Hematopoietic multipotent progenitor cell (in vitro differentiated cells): ENCODE measurements at places on chromosomes 5 and 9. TPM values are rescaled to one million over a fixed set of nuclear protein-coding genes. Genes with fewer than 3 reads are reported as not detected.

- DNase-seq, result no peak
These were observed 246.3 kb downstream of the COX7C start for GRCh38 chr5:86864051-86864450.

DNA sequence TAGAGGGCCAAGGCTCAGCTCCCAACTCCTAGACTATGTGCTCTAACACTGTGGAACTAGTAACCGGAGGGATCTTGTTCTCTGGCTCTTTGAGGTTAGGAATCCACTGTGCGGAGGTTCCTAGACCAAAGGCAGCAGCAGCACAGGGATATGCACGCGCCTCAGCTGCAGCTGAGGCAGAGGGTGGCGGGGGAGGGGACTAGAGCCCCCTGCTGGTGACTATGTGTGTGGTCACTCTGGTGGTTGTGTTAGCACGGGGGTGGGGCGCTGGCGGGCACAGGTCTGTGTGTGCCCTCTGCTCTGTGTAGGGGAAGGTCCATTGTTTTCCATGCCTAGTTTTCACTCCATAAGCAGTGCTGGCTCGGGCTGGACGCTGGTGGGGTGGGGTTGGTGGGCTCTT, 458.0 kb upstream of the IZUMO3 start:
- DNase-seq, result no peak

- DNase-seq, result no peak
These were observed 205.3 kb upstream of the WWC1 start for GRCh38 chr5:168086104-168086610.

GRCh38 chr5:154365823-154366222, 80.0 kb upstream of the SAP30L start:
- no peak for DNase-seq

GRCh38 chr5:72597456-72597948, 90.3 kb upstream of the ZNF366 start:
- DNase-seq, result no peak

DNA sequence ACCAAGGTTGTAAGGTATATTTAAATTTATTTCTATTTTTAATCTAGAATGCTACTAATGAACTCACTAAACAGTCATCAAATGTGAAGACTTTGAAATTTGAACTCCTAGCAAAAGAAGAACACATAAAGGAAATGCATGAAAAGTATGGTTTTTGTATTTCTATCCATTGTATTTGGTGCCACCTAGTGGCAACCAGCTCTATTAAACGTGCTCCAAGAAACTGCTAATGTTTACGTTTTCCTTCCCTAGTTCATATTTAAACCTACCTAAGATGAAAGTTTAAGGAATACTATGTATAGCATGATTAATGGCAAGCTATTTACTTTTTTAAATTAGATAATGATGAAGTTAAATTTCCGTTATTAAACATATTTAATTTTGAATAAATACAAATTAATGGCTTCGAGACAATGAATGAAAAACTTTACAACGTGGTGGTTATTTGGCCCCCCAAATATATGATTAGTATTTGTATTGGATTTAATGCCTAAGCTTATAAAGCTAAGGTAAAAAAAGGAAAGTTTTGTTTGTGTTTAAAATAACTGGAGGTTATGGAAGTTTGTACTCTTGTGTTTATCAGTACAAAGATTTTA, 115.9 kb upstream of the SH3GL2 start:
- peak; percentile 39 for DNase-seq

- DNase-seq, result no peak
These were observed 35.2 kb downstream of the NEK6 start for GRCh38 chr9:124292696-124293593.

DNA sequence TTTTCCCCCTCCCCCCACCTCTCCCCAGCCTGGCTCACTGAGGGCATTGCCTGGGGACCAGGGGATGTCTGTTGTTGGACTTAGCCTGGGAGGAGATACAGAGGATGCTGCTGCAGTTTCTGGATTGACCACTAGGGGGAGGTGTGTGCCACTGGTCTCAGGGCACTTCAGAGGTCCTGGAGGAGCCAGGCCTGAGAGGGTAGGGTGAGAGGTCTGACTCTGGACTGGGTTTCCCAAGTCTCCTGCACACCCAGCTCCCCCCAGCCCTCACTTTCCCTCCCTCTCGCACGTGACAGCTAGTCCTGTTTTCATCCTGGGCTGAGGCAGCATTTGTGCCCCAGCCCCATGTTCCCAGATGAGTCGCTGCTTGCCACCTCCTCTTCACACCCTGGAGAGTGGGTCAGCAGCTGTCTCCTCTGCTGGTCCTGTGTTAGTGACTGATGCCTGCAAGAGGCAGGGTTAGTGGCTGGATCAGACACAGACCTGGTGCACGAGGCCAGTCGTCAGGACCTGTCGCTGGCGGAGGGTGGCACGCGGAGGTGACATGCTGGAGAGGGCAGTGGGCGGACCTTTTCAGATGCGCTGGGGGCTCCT, 4.4 kb downstream of the IL3 start:
- DNase-seq, result peak; percentile 64

- DNase-seq, result no peak
These were observed 61.7 kb downstream of the MRPL36 start for GRCh38 chr5:1737790-1738405.

DNA sequence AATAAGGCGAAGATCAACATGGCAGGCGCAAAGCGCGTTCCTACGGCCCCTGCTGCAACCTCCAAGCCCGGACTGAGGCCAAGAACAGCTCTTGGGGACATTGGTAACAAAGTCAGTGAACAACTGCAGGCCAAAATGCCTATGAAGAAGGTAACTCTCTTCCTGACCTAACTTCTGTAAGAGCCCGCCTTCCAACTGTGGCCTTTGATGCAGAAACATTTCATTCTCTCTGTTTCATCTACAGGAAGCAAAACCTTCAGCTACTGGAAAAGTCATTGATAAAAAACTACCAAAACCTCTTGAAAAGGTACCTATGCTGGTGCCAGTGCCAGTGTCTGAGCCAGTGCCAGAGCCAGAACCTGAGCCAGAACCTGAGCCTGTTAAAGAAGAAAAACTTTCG, 979 bp downstream of the CCNB1 start:
- no peak for DNase-seq

- no peak for DNase-seq
These were observed 5.3 kb downstream of the PRELID2 start for GRCh38 chr5:145829708-145830361.

- DNase-seq, result peak; percentile 69
These were observed at the start of gene GRIN1 for GRCh38 chr9:137138722-137139467. Gene GRIN1, plus strand, starts transcription at chr9:137139154. Its CDS starts 333 bp downstream, at chr9:137139487.

GRCh38 chr5:137914758-137915157, 25.5 kb downstream of the PKD2L2 start:
- no peak for DNase-seq

GRCh38 chr5:15183520-15183919, 311.9 kb upstream of the ANKH start:
- no peak for DNase-seq

- DNase-seq, result no peak
These were observed 18.7 kb upstream of the AGGF1 start for GRCh38 chr5:77011498-77011897.

GRCh38 chr9:7691909-7692308, 107.7 kb downstream of the DMAC1 start:
- no peak for DNase-seq

DNA sequence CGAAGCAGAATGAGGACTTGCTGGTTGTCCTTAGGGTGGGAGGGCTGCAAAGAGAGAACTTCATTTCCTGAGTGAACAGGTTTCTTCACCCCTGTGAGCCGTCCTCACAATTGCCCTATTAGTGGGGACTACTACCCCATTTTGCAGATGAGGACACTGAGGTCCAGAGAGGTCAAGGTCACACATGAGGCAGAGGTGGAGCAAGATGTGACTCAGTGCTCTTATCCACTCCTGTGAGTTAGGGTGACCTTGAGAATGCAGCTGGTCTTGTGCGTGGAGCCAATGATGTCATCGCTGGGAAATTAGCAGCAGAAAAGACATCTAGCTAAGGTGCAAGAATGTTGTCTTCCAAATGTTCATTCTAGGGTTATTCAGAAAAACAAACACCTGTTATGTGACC, 26.9 kb downstream of the GPRIN1 start:
- no peak for DNase-seq

DNA sequence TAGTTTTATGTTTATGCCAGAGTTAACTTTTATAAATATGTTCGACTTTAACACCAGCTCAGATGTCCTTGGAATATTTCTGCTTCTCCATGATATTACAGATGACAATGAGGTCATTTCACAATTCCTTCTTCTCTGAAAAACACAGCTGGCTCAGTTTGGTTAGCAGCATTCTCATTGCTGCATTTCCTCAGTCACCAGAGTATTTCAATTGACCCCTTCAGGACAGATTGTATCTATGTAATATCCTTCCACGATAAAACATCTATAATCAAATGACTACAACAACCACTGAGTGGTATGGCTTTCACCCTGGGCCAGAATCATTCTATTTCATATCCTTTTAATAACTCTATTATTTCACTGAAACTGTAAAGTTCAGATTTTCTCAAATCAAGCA, 148.7 kb downstream of the OXCT1 start:
- no peak for DNase-seq

GRCh38 chr9:81032831-81033230, 656.5 kb downstream of the TLE1 start:
- no peak for DNase-seq

- no peak for DNase-seq
These were observed 467.3 kb downstream of the DNAH5 start for GRCh38 chr5:13477118-13477737.

GRCh38 chr5:168697034-168697720, 118.0 kb upstream of the PANK3 start:
- DNase-seq, result no peak

- DNase-seq, result no peak
These were observed 1.7 kb upstream of the TENT4A start for GRCh38 chr5:6711409-6712141.

- no peak for DNase-seq
These were observed 54.6 kb downstream of the AHRR start for GRCh38 chr5:375921-376798.

- DNase-seq, result no peak
These were observed 44.8 kb downstream of the SNCAIP start for GRCh38 chr5:122356855-122357254.

- no peak for DNase-seq
These were observed 459.3 kb downstream of the MAT2B start for GRCh38 chr5:163964671-163965070.

DNA sequence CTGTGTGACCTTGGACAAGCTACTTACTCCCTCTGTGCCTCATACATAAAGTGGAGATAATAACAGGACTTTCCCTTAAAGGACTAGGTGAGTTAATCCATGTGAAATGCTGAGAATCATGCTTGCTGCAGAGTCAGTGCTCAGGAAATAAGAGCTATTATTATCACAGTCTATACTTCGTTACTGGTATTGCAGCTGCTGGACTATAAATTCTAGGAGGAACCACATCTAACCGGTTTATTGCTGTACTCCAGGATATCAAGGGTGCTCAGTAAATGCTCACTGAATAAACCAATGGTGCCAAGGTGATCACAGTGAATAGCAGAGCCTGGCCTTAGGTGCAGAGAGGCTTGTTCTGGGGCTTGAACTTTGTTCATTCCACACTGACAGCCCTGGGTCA, 69.3 kb downstream of the HSPA4 start:
- DNase-seq, result no peak

GRCh38 chr5:173845321-173845720, 42.8 kb upstream of the CPEB4 start:
- DNase-seq, result no peak

DNA sequence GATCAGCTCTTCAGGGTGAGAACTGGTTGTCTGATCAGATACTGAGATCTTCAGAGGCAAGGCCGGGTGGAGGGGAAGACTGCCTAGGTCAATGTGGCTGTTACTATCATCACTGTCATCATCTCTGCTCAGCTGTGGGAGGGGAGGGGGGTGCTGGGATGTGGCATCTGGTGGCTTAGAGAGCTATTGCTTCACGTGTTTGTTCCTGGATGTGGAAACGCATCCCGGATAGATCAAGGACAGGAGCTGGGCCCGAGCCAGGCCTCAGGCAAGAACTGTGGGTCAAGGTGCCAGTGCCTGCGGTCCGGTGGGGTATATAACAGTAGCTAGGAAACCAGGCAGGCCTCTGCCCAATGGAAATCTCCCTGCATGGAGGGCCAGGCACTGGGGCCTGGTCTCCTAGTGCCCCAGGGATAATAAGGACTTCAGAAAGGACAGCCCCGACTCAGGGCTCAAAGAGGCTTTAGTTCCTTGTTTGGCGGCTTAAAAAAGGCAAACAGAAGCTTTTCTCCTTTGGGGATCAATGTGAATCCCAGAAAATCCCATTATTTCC, 30.3 kb upstream of the TIFAB start:
- peak; percentile 10 for DNase-seq

GRCh38 chr5:135423846-135424168, 23.3 kb downstream of the DCANP1 start:
- DNase-seq, result no peak

DNA sequence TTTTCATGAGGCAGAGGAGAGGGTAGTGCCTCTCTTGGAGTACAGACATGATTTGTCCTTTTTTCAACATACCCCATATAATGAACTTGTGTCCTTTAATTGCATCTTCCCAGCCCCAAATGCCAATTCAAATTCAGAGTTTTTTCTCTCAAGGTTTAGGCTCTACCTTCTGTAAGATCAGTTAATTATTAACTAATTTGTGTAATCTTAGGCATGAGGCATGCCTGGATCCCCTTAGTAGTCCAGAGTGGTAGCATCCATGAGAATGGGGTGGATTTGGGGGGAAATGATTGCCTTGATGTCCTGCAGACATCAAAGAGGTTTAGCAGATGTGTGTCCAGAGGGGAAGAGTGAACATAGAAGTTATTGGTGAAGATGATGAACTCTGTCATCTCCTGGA, 533.3 kb downstream of the LRRC70 start:
- no peak for DNase-seq

DNA sequence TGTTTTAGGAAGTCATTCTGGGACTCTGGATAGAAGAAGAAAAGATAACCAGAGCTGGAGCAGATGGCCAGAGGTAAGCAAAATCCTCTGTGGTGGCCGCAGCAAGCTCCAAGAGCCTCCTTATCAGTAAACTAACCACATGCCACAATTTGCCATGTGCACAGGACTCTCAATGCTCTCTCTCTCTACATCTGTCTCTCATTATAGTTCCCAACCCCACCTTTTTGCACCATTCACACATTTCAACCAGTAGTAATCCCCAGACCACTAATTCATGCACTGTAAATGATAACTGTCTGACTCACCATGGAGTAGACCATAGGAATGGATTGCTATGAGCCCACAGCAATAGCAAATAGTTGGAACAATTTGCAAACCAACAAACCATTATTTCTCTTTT, 526.1 kb downstream of the TLR4 start:
- DNase-seq, result no peak

GRCh38 chr9:38195737-38196161, 126.7 kb upstream of the SHB start:
- no peak for DNase-seq

Gene GAS1
- 0.27 TPM for total RNA-seq

Gene BARHL1
- not detected for total RNA-seq

Gene DND1
- 0.54 TPM for total RNA-seq

Gene P4HA2
- total RNA-seq, result 0.54 TPM

Gene SELENOP
- 33.9 TPM for total RNA-seq

Gene MYOZ3
- 10.2 TPM for total RNA-seq

Gene PCA3
- total RNA-seq, result 0.54 TPM

Gene SNX2
- 46.6 TPM for total RNA-seq

Gene DMGDH
- 1.3 TPM for total RNA-seq

Gene PAX5
- total RNA-seq, result 3.0 TPM

Gene ST8SIA4
- 8.9 TPM for total RNA-seq

Gene C8G
- total RNA-seq, result 0.81 TPM
